ENCODE measurements at places on chromosomes 3 and 15.

- DNase-seq = no peak
Observed at GRCh38 chr3:101999177-101999779, 150.0 kb downstream of the NFKBIZ start.

GRCh38 chr3:182501856-182502255 lies 291.4 kb upstream of the ATP11B start:
- DNase-seq = no peak

DNA sequence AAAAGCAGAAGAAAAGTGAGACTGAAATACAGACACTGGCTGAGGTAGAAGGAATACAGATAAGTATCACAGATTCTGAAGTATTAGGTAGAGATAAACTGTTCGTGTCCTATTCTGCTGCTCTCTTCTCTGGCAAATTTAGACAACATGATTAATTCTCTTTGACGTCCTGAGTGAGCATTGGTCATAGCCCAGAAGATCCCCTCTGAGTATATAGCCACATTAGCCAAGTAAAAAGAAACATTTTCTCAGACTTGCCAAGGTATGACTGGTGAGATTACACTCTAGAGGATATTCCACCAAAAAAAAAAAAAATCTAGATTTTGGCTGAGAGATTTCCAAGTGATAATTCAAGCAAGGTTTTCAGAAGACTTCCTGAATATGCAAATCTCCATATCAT lies 111.4 kb upstream of the ALCAM start:
- DNase-seq = no peak

- no peak for DNase-seq
Observed at GRCh38 chr15:77858792-77859490, 218.6 kb downstream of the TBC1D2B start.

GRCh38 chr15:40388941-40389823 lies 6.7 kb downstream of the KNSTRN start:
- no peak for DNase-seq

GRCh38 chr3:8311321-8311720 lies 190.3 kb upstream of the LMCD1 start:
- no peak for DNase-seq

GRCh38 chr3:184240384-184241140 lies 8.2 kb downstream of the ALG3 start:
- no peak for DNase-seq

DNA sequence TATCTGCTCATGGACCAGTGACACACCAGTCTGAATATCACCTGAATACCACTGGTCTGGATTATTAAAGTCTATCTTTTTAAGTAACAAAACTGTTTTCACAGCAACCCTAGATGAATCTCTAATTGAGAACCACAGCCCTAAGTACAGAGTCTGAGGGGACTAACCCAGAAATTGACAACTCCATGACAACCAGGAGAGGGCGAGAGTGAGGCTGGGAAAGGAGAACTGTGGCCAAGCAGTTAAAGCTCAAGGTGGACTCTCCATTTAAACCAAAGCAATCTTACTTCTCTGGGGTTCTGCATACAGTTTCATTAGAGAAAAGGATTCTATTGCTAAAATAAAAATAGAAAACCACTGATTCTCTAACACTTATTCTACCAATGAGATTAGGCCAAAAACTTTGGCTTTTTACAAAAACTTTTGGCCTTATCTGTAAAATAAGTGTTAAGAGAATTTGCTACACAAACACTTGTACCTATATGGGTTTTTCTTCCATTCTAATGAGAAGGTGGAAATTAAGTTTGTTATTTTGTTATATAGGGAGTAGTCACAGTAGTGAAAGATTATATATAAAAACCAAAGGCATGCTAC lies 11.4 kb downstream of the NEK10 start:
- peak; percentile 28 for DNase-seq

DNA sequence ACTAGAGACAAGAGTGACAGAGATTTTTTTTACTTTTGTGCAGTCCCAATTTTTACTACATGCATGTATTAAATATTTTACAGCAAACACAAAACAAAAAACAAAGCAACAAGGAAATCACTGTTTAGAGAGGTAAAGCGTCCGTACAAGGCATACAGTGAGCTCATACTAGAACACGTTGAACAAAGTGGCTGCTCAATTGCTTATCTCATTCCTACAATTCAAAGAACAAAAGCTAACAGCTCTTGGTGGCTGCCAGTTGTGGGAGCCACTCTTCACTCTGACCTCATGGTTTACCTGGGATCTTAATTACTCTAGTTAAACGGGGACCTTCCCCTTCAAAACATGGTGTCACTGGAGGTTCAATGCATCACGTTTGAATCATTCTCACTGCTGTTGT lies 7.6 kb upstream of the ARHGEF26 start:
- DNase-seq = no peak

- no peak for DNase-seq
Observed at GRCh38 chr3:182789371-182789770, 3.9 kb upstream of the ATP11B start.

DNA sequence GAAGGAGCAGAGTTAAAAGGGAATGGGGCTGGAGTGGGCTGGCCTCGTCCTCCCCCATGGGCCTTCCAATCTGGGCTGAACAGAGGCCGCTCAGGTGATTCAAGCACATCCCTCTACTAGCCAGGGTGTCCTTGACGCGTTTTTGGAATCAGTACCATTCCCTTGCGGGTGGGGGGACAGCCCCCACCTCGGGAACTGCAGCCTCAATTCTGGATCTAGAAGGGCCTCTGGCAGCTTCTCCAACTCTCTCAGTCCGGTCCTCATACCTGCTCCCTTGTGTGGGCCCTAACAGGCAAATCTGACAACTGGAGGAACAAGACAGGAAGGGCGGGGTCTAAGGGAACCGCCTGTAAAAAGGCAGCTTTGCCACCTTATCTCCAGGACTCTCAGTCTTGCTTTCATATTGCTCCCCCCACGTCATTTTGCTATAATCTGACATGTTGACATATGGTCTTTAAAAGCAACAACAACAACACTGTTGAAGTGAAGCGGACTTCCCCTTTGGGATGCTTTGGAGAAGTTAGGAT lies 802 bp upstream of the CHRNB4 start:
- DNase-seq = no peak

GRCh38 chr15:79595995-79596622 lies 164.0 kb downstream of the MINAR1 start:
- peak; percentile 31 for DNase-seq

DNA sequence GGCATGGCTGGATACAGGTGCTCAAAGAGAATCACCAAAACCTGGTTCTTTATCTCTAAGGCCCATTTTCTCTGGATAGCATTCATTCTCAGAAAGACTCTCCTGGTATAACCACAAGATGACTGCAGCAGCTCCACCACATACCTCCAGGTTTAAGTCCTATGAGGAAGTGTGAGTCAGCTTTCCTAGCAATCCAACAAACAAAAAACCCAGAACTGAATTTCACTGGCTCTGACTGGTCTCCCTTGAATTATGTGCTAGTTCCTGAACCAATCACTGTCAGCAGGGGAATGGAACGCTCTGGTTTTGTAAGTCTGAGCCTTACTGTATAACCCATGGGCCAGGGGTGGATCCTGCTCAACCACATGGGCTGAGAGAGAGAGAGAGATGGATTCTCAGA lies 27.2 kb downstream of the MRPL46 start:
- no peak for DNase-seq

DNA sequence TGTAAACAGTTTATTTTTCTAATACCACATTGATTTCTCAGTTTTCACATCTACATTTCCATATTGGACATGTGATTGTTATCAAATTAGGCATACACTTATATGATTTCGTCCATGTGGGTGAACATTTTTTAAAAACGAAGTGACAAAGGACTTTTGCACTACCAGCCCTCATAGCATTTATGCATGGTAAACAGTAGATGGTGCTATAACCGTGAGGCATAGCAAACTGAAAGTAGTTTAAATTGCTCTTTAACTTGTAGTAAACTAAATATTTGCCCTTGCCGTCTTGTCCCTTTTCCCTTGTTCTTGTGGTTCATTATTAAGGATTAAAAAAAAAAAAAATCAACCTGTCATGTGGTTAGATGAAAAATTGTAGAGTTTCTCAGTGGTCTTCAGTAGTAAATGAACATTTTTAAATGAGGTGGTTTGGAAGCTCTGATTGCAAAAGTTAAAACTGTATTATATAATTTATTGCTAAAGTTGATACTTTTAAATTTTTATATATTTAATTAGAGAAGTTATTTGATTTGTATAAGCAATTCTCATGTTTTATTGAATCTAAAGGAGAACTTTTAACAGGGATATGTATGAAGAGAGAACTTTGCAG lies 24.0 kb downstream of the STX19 start:
- no peak for DNase-seq

GRCh38 chr15:101657968-101658784 lies 6.0 kb upstream of the TM2D3 start:
- DNase-seq = no peak

- DNase-seq = peak; percentile 37
Observed at GRCh38 chr3:60048447-60048848, 998.6 kb upstream of the CFAP20DC start.

DNA sequence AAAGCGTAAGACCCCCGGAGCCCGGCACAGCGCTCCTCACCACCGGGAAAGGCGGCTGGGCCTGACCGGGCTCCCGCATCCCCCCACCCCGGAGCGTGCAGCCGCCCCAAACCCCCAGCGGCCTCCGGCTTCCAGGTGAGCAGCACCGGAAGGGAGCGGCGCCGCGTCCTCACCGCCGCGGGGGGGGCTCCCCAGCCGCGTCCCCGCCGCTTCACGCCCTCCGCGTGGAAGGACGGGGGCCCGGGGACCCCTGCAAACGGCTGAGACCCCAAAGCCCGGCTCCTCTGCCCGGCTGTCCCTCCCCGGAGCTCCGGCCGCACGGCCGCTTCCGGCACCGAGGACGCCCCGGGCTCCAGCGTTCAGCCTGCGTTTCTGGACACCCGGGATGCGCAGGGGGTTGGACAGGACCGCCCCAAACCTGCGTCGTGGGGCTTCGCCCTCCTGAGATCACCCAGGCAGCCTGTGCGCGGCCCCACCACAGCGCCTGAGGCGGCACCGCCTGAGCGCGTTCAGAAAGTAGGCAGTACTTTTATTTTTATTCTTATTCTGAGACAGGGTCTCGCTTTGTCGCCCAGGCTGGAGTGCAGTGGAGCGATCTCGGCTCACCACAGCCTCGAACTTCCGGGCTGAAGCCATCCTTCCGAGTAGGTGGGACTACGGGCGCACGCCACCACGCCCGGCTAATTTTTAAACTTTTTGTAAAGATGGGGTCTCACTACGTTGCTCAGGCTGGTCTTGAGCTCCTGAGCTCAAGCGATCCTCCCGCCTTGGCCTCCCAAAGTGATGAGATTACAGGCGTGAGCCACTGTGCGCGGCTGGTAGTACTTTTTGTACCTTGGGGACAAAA lies 51.6 kb upstream of the BLM start:
- no peak for DNase-seq

DNA sequence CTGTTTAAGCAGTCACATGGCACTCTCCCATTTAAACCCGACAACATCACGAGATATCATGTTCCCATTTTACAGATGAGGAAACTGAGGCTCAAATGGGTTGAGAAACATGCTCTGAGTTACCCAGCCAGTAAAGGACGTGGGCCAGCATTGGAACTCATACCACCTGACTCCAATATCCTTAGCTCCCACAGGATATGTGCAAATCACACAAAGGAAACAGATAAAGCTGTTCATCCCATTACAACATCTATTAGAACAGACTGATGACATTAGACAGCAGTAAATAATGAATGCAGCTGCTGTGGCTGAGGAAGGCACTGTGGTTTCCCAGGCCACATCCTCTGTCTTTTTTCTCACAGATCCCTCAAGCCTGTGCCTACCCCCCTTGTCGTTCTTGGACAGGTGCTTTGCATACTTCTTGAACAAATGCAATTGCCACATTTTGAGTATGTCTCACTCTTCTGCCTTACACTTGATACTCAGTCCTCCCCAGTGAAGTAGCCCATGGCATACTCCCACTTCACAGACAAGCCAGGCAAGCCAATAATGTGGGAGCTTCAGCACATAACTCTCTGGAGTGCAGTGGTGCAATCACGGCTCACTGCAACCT lies 17.7 kb downstream of the FRMD4B start:
- no peak for DNase-seq

DNA sequence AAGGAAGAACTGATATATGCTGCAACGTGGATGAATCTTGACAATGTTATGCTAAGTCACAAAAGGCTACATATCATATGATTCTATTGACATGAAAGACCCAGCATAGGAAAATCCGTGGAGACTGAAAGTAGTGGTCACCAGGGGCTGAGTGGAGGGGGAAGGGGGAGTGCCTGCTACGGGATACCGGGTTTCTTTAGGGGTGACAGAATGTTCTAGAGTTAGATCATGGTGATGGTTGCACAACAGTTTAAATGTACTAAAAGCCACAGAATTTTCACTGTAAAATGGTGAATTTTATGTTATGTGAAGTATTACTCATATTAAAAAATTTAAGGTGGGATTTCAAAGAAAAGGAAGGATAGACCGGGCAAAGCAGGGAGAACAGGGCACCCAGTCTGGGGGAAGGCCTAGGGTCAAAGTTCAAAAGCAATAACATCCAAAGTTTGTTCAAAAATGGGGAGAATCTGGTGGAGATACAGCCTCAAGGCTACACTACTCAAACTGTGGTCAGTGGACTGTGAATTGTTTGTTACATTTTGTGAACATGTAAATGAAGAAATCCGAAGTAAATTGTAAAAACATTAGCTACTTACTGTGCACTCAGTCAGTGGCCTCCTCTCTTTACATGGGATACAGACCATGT lies 74.2 kb upstream of the FNDC3B start:
- no peak for DNase-seq

DNA sequence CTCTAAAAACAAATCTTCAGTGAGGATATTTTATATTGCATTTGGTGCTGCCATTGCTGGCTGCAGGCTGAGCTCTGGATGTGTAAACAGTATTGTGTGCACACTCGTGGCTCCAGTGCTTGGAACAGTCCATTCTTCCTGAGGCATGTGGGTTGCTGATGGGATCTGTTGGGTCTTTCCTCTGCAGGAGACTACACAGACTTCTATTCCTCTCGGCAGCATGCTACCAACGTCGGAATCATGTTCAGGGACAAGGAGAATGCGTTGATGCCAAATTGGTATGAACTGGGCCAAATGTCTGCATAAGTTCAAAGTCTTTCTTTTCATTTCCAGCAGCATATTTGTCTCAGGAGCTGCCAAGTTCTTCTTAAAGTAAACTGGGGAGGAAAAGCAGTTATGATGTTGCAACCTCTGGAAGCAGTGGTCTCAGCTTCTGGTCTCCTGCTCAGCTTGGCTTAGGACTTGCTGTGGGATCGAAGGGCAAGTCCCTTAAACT lies 9.3 kb downstream of the FAH start:
- DNase-seq = no peak

DNA sequence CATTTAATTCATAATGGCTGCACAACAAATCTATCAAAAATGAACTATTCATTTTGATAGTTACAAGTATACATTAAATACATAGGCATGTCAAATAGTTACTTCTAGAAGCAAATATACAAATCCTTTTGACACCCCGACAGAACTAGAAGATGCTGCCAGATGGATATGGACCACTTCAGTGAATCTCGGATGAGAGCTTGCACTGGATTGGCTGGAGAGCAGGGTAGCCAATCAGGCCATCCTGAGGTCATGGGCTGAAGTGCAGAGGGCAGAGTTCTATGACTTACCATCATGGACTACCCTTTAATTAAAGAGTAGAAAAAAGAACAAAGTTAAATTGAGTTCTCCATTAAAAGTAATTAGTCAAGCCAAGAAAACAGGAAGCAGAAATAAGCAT lies 8.3 kb downstream of the CCNL1 start:
- no peak for DNase-seq

Data from stimulated activated CD4-positive, alpha-beta T cell treated with anti-CD3 and anti-CD28 coated beads, Interleukin-12 subunit alpha, Interleukin-12 subunit beta, amount 100 ng/mL, for 24 hours (primary cell).